ENCODE measurements at places on chromosomes 12 and 14.
A peak's percentile ranks its signal among the peaks of the same experiment; 100 is the strongest.

GRCh38 chr12:129202109-129202814, 349.0 kb downstream of the GLT1D1 start:
- no peak for DNase-seq

DNA sequence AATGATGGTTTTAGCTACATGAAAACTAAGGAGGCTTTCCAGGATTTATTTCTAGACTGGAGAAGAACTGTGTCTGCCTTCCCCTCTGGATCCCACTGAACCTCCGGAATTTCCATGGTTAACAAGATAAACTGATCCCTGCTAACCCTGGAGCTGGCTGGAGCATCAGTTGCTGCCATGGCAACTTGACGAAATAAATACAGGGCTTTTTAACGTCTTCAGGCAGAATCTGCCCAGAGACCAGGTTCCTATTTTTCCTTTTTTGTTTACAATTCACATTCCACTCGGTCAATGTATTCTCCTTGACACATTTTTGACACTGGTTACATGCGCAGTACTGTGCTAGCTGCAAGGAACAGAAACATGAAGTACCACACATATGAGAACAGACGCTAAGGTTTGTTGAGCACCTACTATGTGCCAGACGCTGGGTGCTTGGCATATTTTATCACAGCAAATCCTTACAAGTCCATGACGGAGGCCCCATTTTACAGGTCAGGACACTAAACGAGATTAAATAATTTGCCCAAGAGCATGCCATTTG, 1.7 kb downstream of the C14orf132 start:
- DNase-seq, result no peak

DNA sequence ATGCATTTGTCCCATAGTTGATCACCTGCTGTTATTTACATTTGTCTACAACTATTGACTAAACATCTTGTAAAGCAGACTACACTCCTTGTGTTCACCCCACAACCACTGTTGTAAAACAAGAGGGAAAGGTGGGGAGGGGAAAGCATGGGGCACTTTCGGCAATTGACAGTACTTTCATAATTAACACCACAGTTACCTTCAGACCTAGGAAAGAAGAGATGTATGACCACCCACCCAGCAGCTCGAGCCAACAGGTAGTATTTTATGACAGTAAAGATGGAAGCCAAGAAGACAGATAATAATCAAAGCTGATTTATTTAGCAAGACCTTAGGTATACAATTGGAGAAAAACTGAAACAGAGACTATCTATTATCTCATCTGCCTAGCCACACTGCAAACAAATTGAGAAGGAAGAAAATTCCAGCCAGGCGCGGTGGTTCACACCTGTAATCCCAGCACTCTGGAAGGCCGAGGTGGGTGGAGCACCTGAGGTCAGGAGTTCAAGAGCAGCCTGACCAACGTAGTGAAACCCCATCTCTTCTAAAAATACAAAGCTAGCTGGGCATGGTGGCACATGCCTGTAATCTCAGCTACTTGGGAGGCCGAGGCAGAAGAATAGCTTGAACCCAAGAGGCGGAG, 11.2 kb downstream of the HECTD4 start:
- DNase-seq, result no peak

GRCh38 chr14:54001189-54001878, 44.7 kb upstream of the BMP4 start:
- DNase-seq, result no peak

- no peak for DNase-seq
Observed at GRCh38 chr12:5988088-5988487, 43.0 kb upstream of the ANO2 start.

- DNase-seq, result peak; percentile 56
Observed at GRCh38 chr14:93103392-93104080, 12.2 kb downstream of the ITPK1 start.

- no peak for DNase-seq
Observed at GRCh38 chr12:120971299-120972180, 6.8 kb upstream of the HNF1A start.

GRCh38 chr14:50040895-50041465, 75.4 kb downstream of the VCPKMT start:
- DNase-seq, result no peak

- no peak for DNase-seq
Observed at GRCh38 chr12:123278101-123278627, 6.5 kb upstream of the CDK2AP1 start.

DNA sequence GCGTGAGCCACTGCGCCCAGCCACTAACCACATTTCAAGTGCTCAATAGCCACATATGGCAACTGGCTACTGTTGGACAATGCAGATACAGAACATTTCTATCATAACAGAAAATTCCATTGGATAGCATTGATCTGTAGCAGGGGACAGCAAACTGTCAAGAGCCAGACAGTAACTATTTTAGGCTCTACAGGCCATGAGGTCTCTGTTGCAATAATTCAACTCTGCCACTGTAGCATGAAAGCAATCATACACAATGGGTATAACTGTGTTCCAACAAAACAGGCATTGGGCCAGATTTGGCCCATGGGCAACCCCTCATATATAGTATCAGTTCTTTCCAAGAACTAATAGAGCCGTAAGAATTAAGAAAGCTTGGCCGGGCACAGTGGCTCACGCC, 8.0 kb downstream of the CSRNP2 start:
- DNase-seq, result no peak

DNA sequence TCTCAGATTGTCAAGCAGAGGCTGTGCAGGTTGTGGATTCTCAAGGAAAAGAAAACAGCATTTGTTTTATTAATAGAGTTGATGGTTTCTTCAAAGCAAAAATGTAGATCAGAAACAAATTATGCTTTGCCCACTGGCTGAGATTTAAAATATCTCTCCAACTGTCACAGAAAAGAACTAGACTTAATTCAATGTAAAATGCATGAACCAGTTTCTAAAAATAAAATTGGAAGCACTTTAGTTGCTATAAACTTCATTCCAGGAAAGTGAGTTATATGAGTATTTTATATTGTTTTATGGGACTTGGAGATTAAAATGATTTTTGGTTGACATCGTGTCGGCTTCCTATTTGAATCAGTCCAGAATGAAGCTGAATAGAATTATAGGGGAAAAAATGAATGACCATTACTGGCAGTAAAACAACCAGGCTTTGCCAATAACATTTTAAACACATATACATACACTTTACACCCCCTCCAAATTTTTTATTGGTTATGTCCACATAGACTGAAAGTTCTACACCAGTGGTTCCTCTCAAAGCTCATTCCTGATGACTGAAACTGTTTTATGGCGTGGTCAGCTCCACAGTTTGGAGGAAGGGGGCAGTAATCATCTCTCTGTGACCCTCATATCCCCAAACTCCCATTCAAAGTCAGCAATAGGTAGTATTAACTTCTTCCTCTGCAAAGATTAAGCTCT, 55.5 kb upstream of the DAAM1 start:
- DNase-seq, result no peak
